ENCODE measurements at places on chromosomes 7 and 10.

- no peak for DNase-seq
Measured at GRCh38 chr7:44534087-44534486, 7.0 kb downstream of the NPC1L1 start.

- no peak for DNase-seq
Measured at GRCh38 chr7:108181073-108181985, 51.2 kb upstream of the LAMB4 start.

GRCh38 chr7:1311406-1312135 lies 78.9 kb downstream of the UNCX start:
- DNase-seq = no peak

- DNase-seq = no peak
Measured at GRCh38 chr7:84091318-84091717, 103.3 kb downstream of the SEMA3A start.

- DNase-seq = no peak
Measured at GRCh38 chr7:125256446-125256845, 326.8 kb upstream of the POT1 start.

DNA sequence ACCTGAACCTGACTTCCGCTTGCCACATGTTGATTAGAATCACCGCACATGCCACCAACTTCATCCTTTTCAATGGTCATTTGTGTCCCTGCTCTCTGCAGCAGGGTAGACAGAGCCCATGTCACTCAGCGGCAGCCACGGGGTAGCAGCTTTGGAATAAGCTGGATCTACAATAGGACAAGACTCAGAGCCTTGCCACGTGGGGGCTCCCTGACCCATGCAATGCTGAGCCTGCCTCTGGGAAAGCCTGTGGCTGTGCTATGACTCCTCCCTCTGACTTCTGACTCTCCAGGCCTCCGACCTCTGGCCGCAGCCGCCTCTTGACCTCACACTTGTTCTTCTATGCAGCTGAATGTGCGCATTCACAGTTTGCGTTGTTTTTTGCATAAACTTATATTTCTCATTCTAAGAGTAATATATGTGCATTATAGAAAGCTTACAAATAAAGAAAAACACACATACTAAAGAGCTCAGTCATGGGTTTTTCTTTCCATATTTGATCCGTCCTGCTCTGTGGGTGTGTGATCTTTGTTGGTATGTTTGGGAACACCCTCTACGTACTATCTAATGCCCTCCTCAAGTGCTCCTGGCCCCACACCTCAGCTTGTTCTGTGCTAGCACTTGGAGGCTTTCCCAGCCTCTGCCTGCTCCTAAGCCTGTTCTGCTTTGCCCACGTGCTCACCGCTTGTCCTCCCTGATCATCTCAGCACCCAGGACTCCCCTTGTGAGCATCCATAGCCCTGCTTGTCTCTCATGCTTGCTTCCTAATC lies 198.0 kb upstream of the MKI67 start:
- DNase-seq = no peak

DNA sequence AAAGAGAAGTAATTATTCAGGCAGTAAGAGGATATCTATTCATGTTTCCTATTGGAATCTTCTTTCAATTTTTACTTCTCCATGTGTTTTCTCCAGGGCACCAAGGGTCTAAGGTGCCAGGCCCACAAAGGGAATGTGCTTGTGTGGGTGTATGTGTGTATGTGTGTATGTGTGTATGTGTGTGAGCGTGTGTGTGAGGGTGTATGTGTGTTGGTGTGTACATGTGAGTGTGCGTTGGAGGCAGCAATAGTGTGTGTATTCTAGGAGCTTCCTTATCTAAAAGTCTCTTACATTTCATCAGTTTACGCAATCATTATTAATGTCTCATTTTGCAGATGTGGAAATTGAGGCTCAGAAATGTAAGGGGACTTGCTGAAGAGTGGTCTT lies 28.3 kb downstream of the RAMP3 start:
- no peak for DNase-seq

GRCh38 chr10:104336821-104337467 lies 1.3 kb downstream of the ITPRIP start:
- no peak for DNase-seq

GRCh38 chr7:92661651-92662050 lies 71.5 kb upstream of the FAM133B start:
- no peak for DNase-seq

DNA sequence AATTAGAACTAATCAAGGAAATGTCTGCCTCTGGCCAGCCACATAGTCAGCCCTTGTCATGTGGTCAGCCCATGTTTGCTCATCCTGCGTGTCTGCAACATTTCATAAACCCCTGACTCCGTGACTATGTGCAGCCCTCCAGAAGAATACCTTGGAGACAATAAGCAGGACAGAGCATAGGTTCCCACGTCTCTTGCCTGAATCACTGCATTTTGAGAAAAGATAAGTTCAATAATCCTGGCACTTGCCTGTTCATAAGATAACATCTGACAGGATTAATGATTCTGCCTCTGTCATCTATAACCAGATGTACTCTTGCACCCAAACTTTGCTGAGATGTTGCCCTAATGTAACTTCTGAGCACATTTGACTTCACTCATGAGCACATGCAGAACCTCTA lies 78.4 kb downstream of the AKR1D1 start:
- DNase-seq = no peak

- no peak for DNase-seq
Measured at GRCh38 chr7:106597014-106597413, 63.9 kb downstream of the CCDC71L start.

- DNase-seq = no peak
Measured at GRCh38 chr10:33494694-33495265, 160.3 kb upstream of the NRP1 start.

DNA sequence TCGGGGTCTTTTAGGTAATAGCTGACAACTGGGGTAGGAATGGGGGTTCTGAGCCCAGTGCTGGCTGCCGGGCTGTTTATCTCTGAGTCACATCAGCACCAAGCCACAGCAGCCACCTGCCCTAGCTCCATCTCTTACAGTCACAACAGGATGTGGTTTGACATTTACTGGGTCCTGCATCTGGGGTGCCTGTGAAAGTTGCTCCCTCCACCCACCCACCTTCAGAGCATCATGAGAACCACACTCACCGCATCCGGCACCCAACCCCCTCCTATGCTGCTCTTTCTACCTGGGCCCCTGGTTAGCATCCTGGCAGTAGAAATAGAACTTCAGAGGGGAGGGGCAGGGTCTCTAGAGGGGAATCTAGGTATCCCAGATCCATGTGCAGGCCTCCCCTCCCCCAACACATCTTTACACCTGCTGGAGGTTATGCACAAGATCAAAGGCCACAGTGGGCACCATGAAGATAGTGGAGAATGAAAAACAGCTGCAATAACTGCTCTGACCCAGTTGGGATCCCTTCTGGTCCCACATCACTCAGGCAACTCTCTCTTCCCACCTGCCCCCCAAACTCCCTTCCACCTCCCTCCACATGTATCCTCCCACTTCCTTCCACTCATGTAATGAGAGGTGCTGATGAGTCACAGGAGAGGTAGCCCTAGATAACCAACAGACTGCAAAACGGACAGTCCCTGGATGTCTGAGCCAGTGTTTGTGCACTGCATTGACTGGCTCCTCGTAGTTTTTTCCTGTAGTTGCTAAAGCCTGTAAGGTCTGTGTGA lies 38.2 kb downstream of the PRSS2 start:
- DNase-seq = peak; percentile 94

DNA sequence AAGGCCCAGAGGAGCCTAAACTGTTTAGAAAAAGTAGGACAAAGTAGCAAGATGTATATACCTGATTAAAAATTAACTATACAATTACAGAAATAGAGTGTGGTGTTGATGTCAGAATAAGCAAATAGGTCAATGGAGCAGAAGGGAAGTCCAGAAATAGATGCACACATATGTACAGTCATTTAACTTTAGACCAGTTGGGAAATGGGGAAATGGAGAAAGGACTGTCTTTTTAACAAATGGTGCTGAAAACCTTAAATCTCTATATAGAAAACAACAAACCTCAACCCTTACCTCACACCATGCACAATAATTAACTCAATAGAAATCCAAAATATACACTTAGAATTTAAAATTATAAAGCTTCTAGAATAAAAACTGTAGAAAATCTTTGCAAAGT lies 72.2 kb downstream of the CH25H start:
- no peak for DNase-seq

DNA sequence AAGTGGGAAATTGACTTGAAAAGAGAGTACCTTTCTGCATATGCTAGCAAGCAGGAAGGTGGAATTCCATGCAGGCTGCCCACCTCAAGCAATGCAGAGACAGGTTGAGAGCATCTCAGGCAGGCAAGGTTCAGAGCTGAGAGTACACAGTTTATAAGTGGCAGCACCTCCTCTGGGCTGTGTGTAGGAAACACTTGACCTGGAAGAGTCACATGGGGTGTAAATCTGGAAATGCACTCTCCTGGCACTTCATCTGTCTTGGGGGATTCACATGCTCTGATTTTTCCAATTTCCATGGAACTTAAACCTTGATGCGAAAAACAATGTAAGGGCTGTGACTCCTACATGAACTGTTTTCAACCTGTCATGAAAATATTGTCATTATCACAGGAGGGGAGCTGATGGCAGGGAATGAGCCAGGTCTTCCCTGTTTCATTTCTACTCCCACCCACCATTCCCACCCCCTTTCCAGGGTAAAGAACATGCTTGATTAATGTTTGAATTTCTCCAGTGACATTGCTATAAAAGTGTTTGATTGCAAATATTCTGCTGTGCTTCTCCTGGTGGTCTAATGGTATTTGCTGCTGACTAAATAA lies 328.3 kb downstream of the BICC1 start:
- DNase-seq = no peak

GRCh38 chr10:75350791-75351190 lies 50.8 kb downstream of the ZNF503 start:
- no peak for DNase-seq

GRCh38 chr7:28685242-28685643 lies 272.9 kb downstream of the TRIL start:
- DNase-seq = no peak

DNA sequence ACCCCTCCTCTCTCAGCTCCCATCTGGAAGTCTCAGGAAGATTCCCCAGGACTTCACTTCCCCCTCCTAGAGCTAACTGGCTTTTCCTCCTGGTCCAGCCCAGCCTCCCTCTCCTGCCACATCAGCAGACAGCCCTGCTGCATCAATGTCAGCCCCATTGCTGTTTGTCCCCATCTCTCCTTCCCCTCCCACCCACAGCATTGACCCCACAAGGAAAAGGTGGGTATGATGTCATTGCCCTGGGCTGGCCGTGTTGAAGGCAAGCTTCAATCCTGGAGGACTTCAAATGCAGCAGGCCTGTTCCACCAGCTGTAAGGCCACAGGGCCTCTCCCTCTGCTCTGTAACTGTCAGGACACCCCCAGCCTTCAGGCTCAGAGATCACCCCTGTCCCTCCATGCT lies 66.5 kb downstream of the C10orf105 start:
- no peak for DNase-seq

Measured in stimulated activated CD4-positive, alpha-beta T cell treated with anti-CD3 and anti-CD28 coated beads, TNF-alpha, amount 100 ng/mL, for 24 hours (primary cell).